ENCODE measurements at places on chromosomes 3 and 15.

DNA sequence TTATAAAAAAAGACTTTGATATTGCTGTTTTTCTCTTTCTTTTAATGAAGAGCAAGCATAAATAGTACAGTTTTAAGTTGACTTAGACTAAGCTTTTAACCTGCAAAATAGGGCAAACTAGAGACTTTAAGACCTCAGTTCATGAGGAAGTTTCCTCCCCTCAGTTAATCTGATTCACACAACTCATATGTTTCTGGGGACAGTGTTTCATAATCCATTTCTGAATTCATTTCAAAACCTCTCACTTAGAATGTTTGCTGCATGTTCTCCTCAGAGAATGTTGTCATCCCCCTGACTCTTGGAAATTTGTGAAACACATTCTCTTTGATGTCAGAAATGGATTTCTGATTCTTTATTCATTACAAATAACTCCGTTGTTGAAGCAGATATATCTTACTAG, 79.3 kb upstream of the SKOR1 start:
- no peak for DNase-seq

DNA sequence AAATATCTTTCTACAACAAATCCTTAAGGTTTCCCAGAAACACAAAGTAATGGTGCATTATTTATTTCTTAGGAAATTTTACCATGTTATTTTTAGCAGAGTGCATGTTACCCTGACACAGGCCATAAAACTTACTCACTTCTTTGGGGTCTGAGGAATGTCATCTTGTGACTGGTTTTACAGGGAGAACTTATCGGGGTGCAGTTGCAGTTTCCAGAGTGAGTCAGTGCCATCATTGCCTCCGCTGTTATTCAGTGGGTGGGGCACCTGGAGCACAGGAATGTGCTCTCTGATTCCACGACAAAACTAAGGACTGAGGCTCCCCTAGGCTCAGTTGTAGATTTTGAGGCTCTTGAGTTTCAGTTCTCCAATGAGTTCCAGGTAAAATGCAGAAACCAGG, 11.1 kb upstream of the GREM1 start:
- DNase-seq, result no peak

- DNase-seq, result peak; percentile 48
Observed at GRCh38 chr3:153210146-153210545, 48.1 kb downstream of the RAP2B start.

GRCh38 chr3:69305011-69305410, 80.9 kb downstream of the FRMD4B start:
- no peak for DNase-seq

DNA sequence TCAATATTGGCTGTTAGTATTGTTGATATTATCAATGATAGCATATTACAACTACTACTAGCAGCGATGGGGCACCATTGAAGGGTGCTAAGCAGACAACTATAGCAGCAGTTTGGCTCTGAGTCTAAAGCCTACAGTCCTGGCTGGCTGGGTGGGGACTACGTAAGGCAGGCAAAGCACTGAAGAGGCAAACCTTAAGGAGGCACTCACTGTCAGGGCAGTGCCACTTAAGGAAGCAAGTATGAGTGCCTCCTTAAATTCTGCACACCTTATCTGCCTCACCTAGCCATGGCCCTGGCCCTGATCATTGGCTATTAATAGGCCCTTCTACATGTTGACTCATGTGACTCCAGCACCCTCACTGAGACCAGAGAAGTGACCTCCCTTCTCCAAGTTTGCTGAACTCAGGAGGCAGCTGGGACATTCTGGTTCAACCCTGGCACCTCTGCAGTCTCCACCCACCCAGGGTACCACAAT, 20.6 kb downstream of the CDCP1 start:
- no peak for DNase-seq

DNA sequence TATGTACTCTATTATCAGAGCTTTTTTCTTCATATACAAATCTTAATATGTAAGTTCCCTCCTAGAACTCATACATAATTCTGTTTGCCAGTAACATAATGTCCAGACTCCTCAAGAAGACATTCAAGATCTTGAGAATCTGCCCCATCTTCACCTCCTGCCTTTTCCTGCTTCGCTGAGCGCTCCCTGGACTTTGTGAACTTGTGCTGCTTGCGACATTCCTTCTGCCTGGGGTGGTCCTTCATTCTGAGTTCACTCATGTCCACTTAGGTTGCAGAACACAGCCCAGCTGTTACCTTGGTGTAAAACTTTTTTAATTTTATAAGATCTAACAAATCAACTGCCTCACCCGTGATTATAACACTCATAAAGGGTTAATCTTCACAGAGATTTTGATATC, 478.5 kb upstream of the EPHA3 start:
- no peak for DNase-seq

GRCh38 chr3:33826688-33827087, 28.3 kb downstream of the PDCD6IP start:
- no peak for DNase-seq

- peak; percentile 62 for DNase-seq
Observed at GRCh38 chr15:60932051-60932915, 296.8 kb downstream of the RORA start.

DNA sequence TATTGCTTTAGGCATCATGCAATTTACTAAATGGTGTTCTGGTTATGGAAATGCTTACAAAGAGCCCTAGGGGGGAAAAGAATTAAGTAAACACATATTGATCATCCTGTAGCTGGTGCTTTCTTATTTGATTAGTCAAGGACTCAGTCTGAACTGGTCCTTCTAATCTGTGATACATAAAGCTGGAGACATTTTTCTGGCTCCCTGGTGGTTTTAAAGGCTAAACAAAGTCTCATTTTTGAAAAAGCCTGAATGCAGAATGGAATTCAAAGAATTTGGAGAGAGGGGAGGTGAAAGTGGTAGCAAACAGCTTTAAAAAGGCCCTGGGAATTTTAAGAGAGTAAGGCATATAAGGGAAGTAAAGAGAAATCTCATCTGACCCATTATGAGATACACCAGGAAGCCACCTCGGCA, 149.7 kb downstream of the RBMS3 start:
- DNase-seq, result no peak

DNA sequence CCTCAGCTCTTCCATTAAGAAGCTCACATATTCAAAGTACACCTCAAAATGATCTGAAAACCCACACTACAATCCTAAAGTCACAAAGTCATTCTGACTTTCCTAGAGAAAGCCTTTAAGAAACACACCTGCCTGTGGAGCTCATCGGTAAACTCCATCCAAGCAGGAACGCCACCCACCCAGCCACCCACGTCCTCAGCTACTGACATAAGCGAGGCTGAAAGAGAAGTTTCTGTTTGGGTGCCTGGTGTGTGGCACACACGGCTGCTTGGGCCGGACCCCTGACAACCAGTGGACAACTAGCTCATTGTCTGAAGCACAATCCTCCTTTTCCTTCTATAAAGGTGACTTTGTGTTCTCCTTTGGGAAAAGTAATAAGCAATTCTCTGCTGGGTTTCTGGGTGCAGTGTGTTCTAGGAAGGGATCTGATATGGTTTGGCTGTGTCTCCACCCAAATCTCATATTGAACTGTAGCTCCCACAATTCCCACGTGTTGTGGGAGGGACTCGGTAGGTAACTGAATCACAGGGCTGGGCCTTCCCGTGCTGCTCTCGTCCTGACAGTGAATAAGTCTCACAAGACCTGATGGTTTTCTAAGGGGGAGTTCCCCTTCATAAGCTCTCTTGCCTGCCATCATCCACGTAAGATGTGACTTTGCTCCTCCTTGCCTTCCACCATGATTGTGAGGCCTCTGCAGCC, 26.1 kb downstream of the FAM174B start:
- no peak for DNase-seq

DNA sequence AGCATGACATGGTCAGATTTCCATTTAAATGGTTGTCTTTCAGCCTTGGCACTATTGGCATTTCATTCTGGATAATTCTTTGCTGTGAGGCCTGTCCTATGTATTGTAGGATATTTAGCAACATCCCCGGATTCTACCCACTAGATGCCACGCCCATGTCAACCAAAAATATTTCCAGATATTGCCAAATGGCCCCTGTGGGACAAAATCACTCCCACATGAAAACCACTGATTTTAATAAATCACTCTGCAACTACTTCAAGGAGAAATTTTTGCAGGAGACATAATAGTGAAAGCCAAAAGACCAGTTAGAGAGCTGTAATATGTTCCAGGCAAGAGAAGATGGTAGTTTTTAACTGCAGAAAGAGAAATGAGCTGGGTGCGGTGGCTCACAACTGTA, 55.9 kb upstream of the RARB start:
- DNase-seq, result no peak

DNA sequence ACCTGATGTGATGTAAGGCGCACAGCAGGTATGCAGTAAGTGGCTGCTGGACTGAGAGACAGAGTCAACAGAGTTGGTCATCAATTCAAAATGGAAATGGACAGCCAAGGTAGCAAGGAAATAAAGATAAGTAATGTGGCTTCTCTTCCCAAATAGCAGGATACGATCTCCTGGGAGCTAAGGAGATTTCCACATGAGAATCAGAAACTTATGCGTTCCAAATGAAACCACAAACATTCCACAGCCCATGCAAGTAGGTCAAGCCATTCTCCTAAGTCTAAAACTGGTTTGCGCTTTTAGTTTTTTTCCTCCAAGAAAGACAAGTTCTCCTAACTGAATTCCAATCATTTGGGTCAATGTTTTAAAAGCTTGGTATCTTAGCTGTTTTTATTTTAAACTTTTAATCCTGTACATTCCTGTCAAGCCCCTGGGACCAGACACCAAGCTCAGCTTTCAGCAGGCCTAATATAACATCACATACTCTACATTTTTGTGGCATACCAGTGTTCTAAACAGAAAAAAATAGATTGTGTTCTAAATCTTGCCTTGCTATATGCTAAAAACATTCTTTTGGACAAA, 73.7 kb upstream of the TSPAN3 start:
- no peak for DNase-seq

DNA sequence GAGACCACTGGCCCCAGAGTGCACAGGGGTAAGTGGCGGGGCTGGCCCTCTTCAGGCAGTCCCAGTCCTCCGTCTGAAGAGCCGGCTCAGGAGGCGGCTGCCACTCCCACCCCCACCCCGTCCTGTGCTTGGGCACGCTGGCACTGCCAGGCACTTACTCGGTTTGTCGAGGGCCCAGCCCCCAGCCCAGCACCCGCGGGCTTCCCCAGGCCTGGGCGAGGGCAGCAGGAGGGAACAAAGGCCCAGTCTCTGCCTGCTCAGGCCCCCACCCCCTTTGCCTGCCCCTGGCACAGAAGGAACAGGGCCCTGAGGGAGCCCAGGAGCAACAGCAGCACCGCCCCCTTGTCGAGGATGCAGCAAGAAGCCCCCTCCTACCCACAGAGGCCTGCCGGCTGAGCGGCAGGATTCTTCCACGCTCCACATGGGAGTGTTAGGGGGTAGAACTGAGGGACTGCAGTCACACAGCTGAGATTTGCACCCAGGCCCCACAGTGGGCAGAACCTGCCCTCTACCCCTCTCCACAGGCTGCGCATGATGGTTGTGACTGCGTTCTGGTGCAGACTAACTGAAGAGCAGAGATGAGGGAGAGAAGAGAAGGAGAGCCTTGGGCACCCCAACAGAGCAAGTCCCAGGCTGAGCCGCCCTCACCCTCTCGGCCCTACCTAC, 8.9 kb downstream of the DUSP7 start:
- DNase-seq, result no peak

- DNase-seq, result no peak
Observed at GRCh38 chr3:107272885-107273284, 104.4 kb upstream of the CCDC54 start.

GRCh38 chr3:123337948-123338619, 110.8 kb downstream of the ADCY5 start:
- DNase-seq, result no peak

GRCh38 chr3:152591515-152591914, 243.4 kb upstream of the P2RY1 start:
- DNase-seq, result no peak
